Fibroblast of skin of right quadriceps (primary cell): ENCODE measurements at places on chromosomes 1 and 21.

DNA sequence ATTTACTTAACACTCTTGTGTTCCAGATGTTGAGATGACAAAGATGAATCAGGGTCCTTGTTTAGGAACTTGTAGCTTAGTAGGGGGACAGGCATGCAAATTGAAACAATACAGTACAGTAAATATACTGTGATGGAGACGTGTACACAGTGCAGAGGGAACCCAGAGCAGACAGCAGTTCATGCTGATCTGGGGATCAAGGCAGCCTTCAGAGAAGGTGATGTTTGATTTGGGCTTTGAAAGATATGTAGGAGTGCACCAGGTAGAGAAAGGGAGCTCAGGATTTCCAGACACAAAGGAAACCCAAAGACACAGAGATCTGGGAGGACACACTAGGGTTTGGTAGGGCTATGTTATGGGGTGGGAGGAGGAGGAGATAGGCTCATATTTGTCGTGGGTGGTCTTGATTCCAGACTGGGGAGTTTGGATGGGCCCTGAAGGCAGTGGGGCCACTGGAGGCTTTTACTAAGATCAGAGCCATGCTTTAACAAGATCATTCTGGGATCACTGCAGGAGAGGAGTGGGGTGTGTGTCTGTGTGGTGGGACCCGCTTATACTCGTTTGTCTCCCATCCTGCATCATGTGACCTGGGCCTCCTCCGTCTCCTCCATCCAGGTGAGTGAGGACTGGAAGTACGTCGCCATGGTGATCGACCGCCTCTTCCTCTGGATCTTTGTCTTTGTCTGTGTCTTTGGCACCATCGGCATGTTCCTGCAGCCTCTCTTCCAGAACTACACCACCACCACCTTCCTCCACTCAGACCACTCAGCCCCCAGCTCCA, 7.8 kb downstream of the CHRNB2 start:
- DNase-seq = no peak

DNA sequence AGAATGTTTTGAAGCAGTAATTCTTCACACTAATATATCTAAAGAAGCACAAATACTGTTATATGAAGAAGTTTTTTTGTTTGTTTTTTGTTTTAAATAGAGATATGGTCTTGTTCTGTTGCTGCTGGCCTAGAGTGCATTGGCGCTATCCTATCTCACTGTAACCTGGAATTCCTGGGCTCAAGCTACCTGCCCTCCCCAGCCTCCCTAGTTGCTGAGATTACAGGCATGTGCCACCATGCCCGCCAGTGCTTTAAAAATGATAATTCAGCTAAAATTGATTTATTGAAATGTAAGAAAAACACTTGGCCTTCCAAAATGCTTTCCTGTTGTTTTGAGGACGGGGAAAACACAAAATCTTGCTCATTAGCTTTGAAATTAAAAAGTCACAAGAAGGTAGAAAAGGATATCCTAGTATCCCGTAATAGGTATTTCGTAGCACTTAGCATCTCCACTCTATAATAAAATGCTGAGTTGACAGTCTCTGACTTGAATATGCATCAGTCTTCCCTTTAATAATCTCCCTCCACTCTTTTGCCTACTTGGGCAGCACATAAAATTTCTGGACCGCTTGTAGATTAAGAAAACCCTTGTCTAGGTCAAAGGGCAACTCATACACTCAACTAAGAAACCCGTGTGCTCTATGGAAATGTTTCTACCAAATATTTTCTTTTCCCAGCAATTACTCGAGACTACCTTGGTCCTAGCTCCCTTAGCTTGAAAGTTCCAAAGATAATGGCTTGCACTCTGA, 1.3 kb downstream of the SCYL3 start:
- no peak for DNase-seq

- DNase-seq = peak; percentile 38
Observed at GRCh38 chr1:176785056-176785455, 322.1 kb downstream of the PAPPA2 start.

DNA sequence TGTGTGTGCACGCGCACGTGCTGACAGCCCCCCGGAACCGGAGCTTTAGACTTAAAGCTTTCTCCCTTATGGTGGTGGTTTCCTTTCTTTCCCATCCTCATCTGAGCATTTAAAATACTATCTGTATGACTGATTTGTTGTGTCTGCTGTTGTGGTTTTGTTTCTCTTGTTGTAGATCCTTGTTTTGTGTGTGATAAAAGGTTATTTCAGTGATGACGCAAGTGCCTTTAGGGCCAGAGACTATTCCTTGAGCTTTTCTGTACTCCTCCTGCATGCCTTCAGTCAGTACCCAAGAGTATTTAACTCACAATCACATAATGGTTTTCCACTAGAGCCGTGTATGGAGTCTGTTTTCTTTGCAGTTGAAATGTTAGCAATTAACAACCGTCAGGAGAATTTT, 45.4 kb downstream of the LCA5L start:
- no peak for DNase-seq

DNA sequence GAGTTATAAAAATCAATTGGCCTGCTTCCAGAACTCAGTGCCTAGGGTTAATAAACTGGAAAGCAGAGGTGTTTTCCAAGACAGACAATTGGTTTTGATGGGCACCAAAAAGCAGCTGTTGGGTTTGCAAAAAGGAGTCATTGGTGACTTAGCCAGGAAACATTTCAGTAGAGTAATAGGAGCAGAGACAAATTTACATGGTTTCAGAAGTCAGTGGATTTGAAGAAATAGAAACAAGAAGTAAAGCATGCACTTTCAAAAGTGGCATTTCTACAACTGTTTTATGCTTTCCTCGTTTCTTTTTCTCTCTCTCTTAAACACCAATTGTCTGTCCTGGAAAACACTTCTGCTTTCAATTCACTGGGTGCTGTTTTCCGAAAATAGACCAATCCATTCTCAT, 87.8 kb downstream of the GLUL start:
- DNase-seq = no peak

- peak; percentile 46 for DNase-seq
Observed at GRCh38 chr21:35291973-35292627, 243.0 kb upstream of the RUNX1 start.

DNA sequence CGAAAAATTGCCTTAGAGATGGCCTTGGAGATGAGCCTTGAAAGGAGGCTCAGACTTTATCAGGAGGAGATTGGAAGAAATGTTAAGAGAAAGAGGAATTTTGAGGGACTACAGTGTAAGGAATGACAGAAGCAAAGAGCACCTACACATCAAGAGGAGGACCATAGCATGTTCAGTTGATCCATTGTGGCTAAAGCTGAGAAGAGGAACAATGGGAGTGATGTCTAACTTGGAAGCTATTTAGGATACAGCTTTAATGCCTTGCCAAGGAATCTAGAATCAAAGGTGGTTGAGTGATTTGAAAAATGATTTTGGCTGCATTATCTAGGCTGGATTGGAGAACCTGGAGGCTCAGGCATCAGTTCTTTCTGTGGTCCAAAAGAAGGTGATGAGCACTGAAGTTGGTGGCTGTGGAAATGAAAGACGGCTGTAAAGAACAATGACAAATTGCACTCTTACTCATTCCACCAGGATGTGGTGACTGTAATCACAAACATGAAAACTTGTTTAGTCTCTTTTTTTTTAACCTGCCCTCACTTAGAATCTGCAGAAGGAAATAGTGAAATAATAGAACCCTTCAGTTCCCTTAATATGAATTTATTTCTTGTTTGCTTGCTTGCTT, 11.3 kb downstream of the FAM20B start:
- DNase-seq = peak; percentile 61

GRCh38 chr1:44714944-44715571, 15.9 kb downstream of the RNU5D-1 start:
- DNase-seq = peak; percentile 65

- no peak for DNase-seq
Observed at GRCh38 chr21:31115249-31115648, 77.0 kb upstream of the KRTAP19-8 start.

DNA sequence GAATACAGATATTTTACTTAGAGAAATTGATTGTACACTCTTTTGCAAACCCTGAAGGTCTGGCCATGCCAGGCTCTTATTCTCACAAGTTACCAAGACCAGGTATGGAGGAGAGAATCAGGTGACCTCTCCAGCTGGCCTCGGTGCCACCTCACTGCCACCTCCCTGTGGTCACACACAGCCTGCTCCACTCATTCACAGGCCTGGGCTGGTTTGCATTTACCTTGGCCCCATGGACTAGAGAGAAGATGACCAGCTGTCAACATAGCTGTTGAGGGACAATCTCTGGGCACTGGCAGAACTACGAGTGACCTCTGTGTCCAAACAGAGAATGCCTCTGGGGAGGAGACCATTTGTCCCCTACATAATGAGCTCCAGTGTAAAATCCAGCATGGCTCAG, 291.2 kb upstream of the RUNX1 start:
- DNase-seq = no peak

- DNase-seq = no peak
Observed at GRCh38 chr1:235485558-235485957, 18.7 kb downstream of the B3GALNT2 start.

- no peak for DNase-seq
Observed at GRCh38 chr21:32132881-32133280, 146.0 kb downstream of the MIS18A start.

- DNase-seq = no peak
Observed at GRCh38 chr1:219433496-219434131, 179.3 kb downstream of the ZC3H11B start.

DNA sequence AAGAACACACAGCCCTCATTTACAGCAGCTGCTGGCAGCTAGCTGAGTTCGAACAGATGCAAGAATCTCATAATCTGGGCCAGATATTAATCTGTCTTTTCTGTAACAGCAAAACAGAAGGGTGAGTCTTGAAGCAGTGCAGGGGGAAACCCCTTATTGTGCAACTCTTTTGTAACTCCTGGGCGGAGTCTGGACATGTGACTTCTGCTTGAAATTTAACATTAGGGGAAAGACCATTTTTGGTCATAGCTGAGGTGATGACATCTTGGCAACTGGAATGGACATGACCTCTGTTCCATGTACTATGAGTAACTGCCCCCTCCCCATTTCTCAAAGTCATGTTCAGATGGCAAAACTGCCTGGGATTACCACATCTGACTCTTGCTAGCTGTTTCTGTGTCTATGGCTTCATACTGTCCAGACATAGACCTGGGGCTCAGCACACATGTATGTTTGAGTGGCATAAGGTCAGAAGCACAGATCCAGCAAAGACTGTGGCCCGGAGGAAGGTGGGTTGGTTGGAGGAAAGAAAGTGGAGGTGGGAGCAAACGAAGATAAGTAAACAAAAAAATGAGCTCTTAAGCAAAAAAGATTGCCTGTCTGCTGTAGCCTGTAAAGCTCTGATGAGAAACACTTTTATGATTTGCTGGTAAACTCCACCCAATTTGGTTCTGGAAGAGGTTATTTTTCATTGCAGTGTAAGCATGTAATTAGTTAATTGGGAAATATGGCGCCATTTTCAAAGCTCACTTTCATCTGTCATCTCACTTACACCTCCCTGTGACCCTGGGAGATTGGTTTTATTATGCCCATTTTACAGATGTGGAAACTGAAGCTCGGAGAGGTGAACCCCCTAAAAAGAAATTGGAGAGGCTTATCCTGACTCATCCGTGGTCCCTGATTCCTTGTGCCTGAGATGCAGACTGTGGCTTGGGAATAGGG, 26.1 kb downstream of the ETS2 start:
- peak; percentile 94 for DNase-seq

DNA sequence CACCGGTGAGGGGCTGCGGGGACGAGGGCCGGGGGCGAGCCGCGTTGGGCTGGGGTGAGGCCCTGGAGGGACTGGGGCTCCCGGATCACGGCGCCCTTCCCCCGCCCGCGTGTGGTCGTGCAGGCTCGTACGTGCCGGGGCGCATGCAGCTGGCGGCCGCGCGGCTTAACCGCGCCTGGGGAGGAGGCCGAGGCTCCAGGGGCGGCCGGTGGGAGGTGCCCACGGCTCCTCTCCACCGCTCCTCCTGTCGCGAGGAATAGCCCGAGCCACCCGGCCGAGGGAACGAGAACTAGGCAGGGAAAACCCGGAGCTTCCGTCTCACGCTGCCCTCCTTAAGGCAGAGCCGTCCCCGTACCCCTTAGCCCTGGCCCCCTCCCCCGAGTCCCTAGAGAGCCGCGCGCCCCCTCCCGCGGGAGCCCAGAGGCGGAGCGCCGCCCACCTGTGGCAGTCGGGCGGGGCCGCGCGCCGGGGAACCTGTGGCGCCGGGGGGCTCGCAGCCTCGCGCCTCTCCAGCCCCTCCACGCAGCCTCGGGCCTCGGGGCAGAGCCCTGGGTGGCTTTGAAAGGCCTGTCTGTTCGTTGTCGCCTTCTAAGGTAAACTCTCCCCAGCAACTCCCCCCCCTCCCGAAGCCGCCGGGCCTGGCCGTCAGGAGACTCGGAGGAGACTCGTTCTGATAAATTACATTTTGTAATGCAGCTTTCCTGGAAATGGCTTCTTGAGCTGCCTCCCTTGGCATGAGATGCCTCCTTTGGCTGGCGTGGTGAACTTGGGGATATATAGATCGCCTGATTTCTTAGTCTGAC, 746 bp downstream of the AK4 start:
- DNase-seq = peak; percentile 62

DNA sequence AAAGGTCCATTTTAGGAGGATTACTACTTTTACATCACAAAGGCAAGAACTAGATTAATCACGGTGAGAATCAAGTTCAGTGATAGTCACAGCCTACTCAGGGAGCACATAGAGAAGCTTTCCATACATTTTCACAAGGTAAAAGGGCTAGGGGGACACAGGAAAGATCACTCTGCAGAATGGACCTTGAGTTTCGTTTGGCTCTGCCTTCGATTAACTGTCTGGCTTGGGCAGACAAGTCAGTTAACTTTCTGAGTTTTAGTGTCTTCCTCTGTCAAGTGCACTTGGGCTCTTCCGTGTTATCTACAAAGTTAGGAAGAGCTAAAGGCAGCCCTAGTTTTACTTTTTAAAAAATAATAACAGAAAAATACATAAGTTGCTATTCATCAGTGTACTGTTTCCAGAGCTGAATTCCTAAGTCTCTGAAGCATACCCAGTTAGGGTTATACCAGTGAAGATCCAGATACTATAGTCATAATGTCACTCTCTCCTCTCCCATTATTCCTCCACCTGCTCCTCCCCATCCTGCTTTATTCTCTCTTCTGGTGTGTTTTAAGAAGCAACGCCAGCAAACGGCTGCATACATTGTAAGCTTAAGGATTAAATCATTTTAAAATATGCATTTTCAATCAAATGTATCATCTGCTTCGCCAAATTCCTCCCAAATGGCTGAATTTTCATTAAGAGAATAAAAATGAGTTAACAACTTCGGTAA, 1.7 kb downstream of the CEP170 start:
- DNase-seq = peak; percentile 12

DNA sequence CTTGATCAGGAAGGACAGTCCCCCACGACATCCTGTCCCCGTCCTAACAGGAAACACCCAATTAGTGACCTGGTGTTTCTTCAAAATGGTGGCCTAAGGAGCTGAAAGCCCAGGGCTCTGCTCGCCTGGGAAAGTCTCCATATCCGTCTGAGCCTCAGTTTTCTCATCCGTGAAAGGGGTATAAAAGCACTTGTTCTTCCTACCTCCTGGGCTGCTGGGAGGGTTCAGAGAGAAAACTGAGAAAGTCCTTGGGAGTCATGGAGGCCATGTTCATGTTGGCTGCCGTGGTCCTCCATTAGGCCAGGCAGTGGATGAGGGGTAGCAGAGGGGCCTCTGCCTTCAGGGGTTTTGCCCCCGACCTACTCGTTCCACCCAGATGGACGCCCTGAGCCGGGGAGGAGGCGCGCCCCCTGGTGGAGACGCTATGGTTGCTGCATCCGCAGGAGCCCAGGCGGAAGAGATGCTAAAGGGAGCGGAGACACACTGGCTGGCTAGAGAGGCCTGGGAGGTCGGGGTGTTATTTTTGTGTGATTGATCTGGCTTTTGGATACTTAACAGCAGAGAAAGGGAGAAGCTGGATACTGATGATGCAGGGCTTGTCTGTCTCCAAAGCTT, 113.5 kb downstream of the PRDM2 start:
- peak; percentile 26 for DNase-seq

GRCh38 chr1:193417403-193417802, 231.0 kb upstream of the B3GALT2 start:
- peak; percentile 20 for DNase-seq
